Activated CD4-positive, alpha-beta memory T cell treated with anti-CD3 and anti-CD28 coated beads, Interleukin-2, amount 10 ng/mL, durations not matched to agents 7 days and 5 days (primary cell): ENCODE measurements at places on chromosomes 1 and 21. TPM values are rescaled to one million over a fixed set of nuclear protein-coding genes. Genes with fewer than 3 reads are reported as not detected.
A peak's percentile ranks its signal among the peaks of the same experiment; 100 is the strongest.

C1orf115 gene
- total RNA-seq, result 1.5 TPM

FAM72A gene
- total RNA-seq, result 34.1 TPM

CELA3A gene
- not detected for total RNA-seq

KRTAP12-2 gene
- not detected for total RNA-seq

TNFSF4 gene
- total RNA-seq, result 0.78 TPM

DNA sequence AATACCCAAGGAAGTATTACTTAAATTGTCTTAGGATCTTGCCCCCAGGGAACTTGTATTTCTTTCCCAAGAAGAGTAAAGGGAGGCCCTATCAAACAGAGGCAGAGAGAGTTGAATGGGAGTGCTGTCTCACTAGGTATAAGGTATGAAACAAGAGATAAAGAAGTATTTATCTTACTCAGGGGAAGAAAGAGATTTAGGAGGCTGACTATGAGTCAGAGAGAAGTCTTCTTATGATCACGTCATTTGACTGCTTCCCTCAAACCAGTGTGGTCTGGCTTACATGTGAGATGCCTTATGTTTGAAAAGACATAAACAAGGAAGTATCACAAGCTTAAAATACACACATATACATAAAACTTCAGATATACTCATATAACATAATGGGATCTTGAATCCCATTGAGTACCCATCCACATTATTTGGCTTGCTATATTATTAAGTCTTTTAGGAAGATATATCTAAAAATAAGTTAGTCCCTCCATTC lies 29.6 kb downstream of the DUSP10 start:
- H3K4me3 ChIP-seq, result peak overlapping the region; percentile 62
- peak; percentile 66 for DNase-seq
- peaks cover 51% of the 10 kb centered on the region for H3K36me3 ChIP-seq
- no peaks in the 10 kb centered on the region for H3K27me3 ChIP-seq
- peaks cover 89% of the 10 kb centered on the region for H3K4me1 ChIP-seq

- H3K4me1 ChIP-seq, result peaks cover 4% of the 10 kb centered on the region
- H3K4me3 ChIP-seq, result no peak overlapping the region
- no peaks in the 10 kb centered on the region for H3K36me3 ChIP-seq
- DNase-seq, result peak; percentile 75
- H3K27me3 ChIP-seq, result peaks cover 62% of the 10 kb centered on the region
Observed at GRCh38 chr1:165367375-165367993, 11.0 kb upstream of the LMX1A start.

GRCh38 chr21:15212206-15212605 lies 147.4 kb upstream of the NRIP1 start:
- H3K27me3 ChIP-seq, result peaks cover 2% of the 10 kb centered on the region
- no peak for DNase-seq
- H3K36me3 ChIP-seq, result no peaks in the 10 kb centered on the region
- no peaks in the 10 kb centered on the region for H3K4me1 ChIP-seq

DNA sequence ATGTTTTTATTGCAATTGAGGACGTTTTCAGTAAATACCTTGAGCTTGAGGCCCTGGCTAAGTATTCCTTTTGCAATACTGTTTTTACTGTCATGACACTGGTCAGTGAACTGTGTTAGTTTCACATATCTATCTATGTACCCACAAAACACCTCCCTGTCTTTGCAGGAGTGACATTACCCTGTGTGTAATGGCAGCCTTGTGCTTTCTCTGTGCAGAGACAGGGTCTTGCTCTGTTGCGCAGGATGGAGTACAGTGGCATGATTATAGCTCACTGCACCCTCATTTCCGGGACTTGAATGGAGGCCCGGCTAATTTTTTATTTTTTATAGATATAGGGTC lies 8.9 kb downstream of the YBX1 start:
- peaks cover 66% of the 10 kb centered on the region for H3K36me3 ChIP-seq
- H3K27ac ChIP-seq, result peak overlapping the region; percentile 13
- H3K4me1 ChIP-seq, result peaks cover 79% of the 10 kb centered on the region
- no peaks in the 10 kb centered on the region for H3K27me3 ChIP-seq
- DNase-seq, result no peak

GRCh38 chr1:10687782-10688408 lies 108.6 kb downstream of the CASZ1 start:
- H3K4me1 ChIP-seq, result peaks cover 14% of the 10 kb centered on the region
- no peaks in the 10 kb centered on the region for H3K27me3 ChIP-seq
- H3K4me3 ChIP-seq, result no peak overlapping the region
- no peak overlapping the region for H3K27ac ChIP-seq
- DNase-seq, result no peak

GRCh38 chr1:22886211-22886610 lies 86.5 kb downstream of the LACTBL1 start:
- H3K27ac ChIP-seq, result no peak overlapping the region
- no peaks in the 10 kb centered on the region for H3K36me3 ChIP-seq
- no peak for DNase-seq
- peaks cover 16% of the 10 kb centered on the region for H3K27me3 ChIP-seq
- H3K4me1 ChIP-seq, result peaks cover 13% of the 10 kb centered on the region
- H3K4me3 ChIP-seq, result no peak overlapping the region

GRCh38 chr1:232507571-232507970 lies 122.4 kb downstream of the SIPA1L2 start:
- H3K4me3 ChIP-seq, result no peak overlapping the region
- no peaks in the 10 kb centered on the region for H3K27me3 ChIP-seq
- H3K27ac ChIP-seq, result no peak overlapping the region
- H3K36me3 ChIP-seq, result no peaks in the 10 kb centered on the region

DNA sequence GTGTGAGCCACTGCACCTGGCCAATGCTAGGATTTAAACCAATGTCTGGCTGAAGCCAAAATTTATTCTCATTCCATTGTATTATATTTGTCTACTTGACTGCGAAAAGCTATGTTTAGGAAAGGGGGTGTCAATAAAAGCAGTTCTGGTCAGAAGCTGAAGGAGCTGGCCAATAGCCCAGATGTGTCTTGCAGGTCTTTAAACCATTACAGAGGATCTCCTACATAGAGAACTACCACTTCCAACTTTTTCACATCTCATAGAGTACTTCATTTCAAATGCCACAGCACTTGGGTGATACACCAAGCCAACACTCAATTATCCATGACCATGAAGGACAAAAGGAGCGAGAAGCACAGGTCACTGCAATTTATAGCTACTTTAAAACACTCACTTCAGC lies 2.5 kb downstream of the SYT11 start:
- no peak overlapping the region for H3K4me3 ChIP-seq
- no peak overlapping the region for H3K27ac ChIP-seq
- H3K27me3 ChIP-seq, result no peaks in the 10 kb centered on the region
- peaks cover 49% of the 10 kb centered on the region for H3K4me1 ChIP-seq
